Stimulated activated CD4-positive, alpha-beta T cell treated with anti-CD3 and anti-CD28 coated beads, TNF-alpha, amount 100 ng/mL, for 24 hours (primary cell): ENCODE measurements at places on chromosomes 2 and 18.

DNA sequence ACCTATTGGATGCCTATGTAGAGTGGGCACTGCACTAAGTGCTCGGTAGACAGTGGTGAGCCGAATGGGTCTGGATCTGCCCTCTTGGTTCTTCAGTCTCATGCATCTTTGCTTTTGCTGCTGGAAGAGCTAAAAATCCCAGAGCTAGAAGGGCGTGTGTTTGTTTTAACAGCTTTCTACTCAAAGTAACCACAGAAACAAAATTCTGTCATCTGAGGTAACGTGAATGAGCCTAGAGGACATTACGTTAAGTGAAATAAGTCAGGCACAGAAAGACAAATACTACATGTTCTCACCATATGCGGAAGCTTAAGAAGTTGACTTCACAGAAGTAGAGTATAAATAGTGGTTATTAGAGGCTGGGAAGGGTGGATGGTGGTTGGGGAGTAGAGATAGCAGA is 119.8 kb downstream of the PLB1 start:
- DNase-seq, result no peak

GRCh38 chr2:11692966-11693521 is 23.0 kb upstream of the NTSR2 start:
- peak; percentile 48 for DNase-seq

GRCh38 chr2:44852594-44852993 is 88.9 kb upstream of the SIX3 start:
- DNase-seq, result no peak

DNA sequence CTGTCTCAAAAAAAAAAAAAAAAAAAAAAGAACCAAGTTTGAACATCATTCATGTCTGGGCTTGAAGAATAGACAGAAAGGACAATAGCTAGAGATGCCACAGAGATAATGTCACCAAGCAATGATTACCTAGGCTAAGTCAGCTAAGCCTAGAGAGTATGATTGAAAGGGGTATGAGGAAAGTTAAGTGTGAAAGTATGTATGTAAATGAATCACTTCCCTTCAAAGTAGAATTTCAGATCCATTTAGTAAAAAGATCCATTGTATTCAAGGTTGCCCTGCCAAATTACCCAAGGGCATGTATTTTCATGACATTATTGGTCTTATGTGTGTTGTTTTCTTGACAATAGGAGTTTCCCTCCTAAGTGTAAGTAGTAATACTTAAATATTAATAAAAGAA is 34.1 kb upstream of the SLC39A10 start:
- DNase-seq, result no peak

DNA sequence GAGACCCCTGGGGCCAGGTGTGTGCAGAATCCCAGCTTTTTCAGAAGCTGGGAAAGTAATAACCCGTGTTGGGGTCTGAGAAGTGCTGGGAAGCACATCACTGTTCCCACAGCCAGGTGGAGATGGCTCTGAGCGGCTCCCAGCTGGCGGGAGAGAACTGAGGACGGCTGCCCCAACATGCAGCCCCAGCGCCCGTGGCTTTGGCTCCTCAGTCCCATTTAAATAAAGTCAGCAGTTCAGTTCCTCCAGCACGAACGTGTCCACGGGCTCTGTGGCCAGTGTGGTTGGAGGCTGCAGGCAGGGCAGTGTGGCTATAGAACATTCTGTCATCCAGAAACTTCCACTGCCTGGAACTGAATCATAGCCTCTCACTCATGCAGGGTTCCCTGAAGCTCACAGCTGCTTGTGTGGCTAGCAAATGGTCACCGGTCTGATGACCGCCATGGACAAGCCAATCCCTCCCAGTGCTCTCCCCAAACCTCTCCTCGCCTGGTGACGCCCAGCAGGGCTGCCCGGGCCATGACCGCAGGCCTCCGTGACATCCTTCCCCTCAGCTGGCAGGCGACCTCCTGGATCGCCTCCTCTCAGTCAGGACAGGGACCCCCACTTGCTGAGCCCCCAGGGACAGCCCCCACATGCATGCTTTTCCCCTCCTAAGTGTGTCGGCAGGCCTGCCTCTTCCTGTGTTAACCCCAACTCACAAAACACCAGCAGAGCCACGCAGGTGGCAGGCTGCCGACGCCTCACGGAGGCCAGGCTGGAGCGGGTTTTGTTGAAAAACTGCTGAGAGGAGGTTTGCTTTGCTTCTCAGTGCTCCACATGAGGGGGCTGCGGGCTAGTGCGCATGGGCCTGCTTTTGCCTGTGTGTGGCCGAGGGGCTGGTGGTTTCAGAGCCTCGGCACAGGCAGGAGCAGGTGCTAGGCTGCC is 1.3 kb downstream of the RTP5 start:
- DNase-seq, result no peak

GRCh38 chr2:144411473-144411872 is 108.4 kb downstream of the ZEB2 start:
- no peak for DNase-seq

DNA sequence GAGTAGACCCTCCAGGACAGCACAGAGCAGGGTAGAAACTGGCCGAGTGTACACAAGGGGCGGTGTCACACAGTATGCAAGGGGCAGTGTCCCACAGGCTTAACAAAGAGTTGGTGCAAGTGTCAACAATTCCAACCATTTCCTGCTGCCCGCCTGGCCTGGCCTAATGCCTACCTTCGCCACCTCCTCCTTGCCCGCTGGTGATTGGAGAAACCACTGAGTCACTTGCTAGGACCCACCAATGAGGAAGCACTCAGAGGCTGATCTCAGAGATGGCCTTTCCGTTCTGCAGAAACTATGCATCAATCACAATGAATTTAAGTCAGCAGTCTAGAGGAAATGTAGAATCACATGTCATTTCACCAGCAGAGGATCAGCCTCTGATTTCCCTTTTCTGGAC is 263.3 kb upstream of the PKDCC start:
- no peak for DNase-seq

GRCh38 chr18:1774261-1774660 is 797.0 kb downstream of the METTL4 start:
- no peak for DNase-seq

- DNase-seq, result no peak
These were observed 150.9 kb downstream of the CD8B2 start for GRCh38 chr2:106638043-106638442.

GRCh38 chr2:128781166-128781565 is 462.5 kb upstream of the HS6ST1 start:
- DNase-seq, result no peak

DNA sequence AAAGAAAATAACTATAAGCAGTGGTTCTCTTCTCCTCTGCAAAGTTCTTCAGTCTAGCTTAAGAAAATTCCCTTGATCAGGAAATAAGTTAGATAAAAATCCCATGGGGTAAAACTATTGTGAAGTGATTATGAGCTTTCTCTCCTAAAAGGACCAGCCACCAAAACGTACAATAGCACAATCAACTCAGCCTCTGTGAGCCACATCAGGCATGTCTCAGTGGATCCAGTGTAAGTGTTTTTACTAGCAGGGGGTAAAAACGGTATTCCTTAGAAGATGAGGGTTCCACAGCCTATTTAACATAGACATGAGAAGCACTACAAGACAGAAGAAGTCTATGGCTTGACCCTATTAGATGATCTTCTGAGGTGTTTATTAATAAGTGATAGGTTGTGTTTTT is 503.2 kb downstream of the PIK3C3 start:
- DNase-seq, result no peak

DNA sequence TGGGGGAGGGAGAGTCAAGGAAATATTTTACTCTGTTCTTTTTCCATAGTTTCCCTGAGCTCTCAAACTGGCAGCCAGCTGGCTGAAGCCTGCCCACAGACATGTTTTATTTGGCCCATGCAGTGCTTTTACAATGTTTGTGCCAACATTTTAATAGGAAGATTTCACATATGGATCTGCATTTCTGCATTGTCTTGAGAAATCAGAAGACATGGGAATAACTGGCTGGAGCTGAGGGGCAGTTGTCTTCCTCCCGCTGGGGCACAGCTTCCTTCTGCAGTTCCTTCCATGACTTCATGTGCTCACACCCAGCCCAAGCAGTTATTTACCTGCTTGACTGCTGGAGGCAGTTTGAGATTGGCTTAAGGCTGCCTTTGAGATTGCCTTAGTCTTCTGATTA is 74.4 kb downstream of the PLCL1 start:
- DNase-seq, result no peak

DNA sequence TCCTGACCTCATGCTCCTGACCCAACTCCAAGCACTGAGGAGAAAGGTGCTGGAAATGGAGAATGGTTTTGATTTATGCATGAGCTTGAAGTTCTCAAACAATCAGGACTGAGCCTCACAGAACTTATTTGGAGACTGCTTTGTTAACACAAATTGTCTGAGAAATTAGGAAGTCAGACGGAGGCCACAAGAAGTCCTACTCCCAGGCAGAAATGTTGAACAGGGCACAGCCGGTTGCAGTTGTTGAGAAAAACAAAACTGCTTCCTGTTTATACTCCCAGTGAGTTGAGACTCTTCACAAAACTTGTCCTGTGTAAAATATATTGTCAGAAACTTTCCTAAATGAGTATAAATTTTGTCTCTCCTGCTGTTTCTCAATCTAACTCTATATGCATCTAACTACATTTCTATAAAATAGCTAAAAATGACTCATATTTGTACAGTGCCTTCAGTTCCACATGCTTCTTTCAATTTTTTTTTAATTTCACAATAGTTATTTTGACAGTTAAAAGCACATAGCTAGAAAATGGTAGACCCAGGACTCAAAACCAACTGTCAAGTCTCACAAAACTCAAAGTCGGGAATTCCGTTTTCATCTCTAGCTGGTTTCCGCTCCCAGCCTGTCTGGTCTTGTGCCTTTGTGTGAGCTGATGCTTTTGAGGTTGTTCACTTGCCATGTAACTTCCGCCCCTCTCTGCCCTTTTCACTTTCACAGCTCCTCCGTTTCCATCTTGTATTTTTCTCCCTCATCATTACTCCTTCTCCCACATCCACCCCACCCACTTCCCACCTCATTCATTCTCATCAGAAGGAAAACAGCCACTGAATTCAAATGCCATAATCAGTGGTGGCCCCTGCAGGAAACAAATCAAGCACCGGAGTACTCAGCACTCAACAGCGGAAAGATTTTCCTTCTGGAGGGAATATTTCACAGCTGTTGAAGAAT is 215.0 kb downstream of the SUCLG1 start:
- no peak for DNase-seq

DNA sequence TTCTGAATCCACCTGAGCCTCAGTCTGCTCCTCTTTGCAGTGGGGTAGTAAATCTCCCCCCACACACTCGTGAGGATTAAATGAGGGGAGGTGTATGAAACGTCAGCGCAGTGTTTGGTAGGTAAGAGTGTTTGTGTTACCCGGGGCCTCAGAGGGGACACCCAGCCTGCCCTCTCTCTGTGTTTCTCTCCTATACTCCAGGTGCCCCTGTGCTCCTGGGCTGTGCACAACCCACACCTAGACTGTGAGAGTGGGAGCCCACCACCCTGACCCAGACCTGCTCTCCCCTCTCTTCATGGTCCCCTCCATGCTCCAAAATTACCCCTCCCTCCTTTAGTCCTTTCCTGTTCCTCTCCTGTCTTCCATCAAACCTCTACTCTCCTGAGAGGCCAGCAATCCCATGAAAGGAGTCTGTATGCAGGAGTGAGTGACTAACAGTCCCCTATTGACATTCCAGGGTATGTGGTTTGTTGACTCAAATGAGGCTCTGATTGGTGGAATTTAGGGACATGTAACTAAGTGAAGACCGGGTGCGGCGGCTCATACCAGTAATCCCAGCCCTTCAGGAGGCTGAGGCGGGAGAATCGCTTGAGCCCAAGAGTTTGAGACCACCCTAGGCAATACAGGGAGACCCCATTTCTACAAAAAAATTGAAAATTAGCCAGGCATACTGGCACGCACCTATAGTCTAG is 10.4 kb downstream of the CIB4 start:
- no peak for DNase-seq

GRCh38 chr18:7035807-7036206 is 81.8 kb downstream of the LAMA1 start:
- no peak for DNase-seq

- no peak for DNase-seq
These were observed 16.7 kb downstream of the PDCD1 start for GRCh38 chr2:241842067-241842415.

DNA sequence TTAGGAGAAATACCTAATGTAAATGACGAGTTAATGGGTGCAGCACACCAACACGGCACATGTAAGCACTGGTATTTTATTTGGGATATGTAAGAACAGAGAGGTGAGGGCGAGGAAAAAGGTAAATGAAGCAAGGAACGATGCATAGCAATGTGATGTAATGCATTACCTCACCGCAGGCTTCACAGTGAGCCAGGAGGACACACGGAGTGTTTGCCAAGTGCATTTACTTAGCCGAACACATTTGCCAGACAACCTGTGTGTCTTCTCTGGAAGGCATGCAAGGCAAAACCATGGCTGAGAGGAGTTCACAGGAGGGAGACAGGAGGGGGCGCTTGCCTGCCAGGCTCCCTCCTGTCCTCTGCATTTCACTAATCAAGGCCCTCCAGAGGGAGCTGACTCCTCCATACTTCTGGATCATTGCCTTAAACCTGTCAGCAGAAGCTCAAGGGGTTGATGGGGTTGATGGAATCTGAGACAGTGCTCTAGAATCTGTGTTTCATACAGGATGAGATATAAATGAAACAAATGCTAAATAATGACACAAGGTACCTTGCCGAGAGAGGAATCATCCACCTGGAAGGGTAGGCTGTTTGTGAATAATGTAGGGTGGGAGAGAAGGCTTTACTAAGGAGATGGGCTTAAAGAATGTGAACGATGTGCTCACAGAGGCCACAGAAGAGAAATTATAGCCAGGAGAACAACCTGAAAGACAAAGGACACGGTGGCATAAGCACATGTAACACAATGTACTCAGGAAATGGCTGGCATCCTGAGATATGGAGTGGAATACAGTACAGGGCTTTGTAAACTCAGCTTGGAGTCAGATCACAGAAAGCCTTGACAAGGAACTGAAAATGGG is 9.1 kb upstream of the TPRKB start:
- no peak for DNase-seq

DNA sequence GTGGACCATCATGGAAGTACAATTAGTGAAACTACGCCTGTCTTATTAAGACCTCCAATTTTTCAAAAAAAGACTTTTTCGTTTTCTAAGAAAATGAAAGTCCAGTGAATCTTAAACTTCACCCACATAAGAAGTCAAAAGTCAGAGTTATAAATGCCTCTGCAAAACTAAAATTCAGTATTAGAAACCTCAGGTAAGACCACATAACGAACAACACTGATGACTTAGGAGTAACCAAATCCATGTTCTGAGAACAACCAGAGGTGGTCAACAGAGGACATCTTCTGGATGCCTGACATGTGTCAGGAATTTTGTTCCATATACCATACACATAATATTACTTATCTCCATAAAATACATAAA is 62.4 kb downstream of the RPL31 start:
- no peak for DNase-seq

GRCh38 chr2:58137221-58137620 is 90.6 kb downstream of the VRK2 start:
- no peak for DNase-seq

DNA sequence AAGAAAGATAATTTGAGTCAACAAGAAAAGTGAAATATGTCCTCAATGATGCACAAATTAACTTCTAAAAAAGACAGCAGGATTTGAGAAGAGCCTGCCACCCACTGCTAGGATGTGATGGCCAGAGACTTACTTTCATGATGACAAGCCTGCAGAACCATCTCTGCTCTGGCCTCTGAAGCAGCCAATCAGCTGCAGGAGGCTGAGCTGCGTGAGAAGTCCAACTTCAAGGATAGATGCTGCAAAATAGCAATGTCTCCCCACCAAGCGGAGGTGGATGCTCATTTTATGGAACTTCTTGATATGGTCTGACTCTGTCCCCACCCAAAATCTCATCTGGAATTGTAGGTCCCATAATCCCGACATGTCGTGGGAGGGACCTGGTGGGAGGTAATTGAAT is 53.1 kb downstream of the CYRIA start:
- no peak for DNase-seq

GRCh38 chr2:163732727-163733126 is 3.1 kb downstream of the FIGN start:
- no peak for DNase-seq

GRCh38 chr18:7608781-7609201 is 41.7 kb downstream of the PTPRM start:
- DNase-seq, result no peak
